A549 treated with CORT108297 at 1 μM for 4 hours (cell line): ENCODE measurements at places on chromosomes 7 and 10. TPM values are rescaled to one million over a fixed set of nuclear protein-coding genes. Genes with fewer than 3 reads are reported as not detected.

Gene CCL26
- 8.2 to 11.2 TPM (median 8.8 TPM) in 5 replicates for total RNA-seq

Gene CALCR
- 0.02 TPM in 1 of 5 replicates, not detected in the others for total RNA-seq

Gene CAMK2B
- total RNA-seq = 0.12 to 0.27 TPM (median 0.17 TPM) in 5 replicates

Gene ODAD2
- 0.02 to 0.13 TPM (median 0.03 TPM) in 3 of 5 replicates, not detected in the others for total RNA-seq

Gene CALHM3
- 0.45 to 0.74 TPM (median 0.49 TPM) in 5 replicates for total RNA-seq

Gene HKDC1
- total RNA-seq = 12.8 to 19.1 TPM (median 15.2 TPM) in 5 replicates

Gene NXPH1
- not detected in 5 replicates for total RNA-seq

Gene GPER1
- total RNA-seq = 0.55 to 0.94 TPM (median 0.78 TPM) in 5 replicates

Gene SSC4D
- 0.88 to 1.5 TPM (median 1.1 TPM) in 5 replicates for total RNA-seq

Gene WDFY4
- total RNA-seq = 0.02 to 0.05 TPM in 2 of 5 replicates, not detected in the others
